Hypothalamus (tissue), 51 donors: ENCODE measurements at places on chromosomes 7 and 10.

- no peak for DNase-seq
Observed at GRCh38 chr10:37976880-37977203, 395 bp upstream of the ZNF25 start.

- no peak for DNase-seq
Observed at GRCh38 chr7:128163473-128163872, 77.6 kb upstream of the LEP start.

DNA sequence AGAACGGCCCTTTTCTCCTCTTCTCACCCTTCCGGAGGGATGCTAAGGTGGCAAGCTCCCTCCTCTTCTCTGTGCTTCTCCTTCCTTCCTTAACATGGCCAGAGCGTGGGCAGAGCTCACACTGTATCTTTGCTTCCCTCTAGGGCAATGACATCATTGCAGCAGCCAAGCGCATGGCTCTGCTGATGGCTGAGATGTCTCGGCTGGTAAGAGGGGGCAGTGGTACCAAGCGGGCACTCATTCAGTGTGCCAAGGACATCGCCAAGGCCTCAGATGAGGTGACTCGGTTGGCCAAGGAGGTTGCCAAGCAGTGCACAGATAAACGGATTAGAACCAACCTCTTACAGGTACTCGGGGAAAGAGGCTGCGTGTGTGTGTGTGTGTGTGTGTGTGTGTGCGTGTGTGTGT is 36.6 kb downstream of the AP3M1 start:
- DNase-seq, result peak; percentile 21

DNA sequence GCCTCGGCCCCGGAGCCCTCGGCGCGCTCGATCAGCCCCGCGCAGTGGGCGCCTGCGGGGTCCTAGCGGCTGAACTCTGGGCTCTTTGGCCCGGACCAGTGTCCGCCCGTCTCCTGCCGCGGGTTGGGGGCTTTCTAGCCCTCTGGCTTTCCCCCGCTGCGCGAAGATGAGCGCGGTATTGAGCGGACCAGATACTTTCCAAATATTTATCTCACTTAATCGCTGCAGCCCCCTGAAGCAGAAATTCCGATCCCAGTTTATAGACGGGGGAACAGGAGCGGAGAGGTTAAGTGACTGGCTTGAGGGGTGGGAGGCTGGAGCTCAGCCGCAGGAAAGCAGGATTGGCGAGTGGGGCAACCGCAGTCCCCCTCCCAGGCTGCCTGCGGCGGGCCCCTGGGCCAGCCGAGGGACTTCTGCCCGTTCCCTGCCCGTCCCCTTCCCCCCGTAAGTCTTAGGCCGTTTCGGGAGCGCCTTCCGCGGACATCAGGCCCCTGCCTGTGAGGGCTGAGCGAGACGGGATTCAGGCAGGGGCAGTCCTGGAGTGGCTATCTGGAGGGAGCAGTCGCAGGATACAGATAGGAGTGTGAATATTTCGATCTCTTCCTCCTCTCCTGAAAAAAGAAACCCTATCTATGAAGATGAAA is 565 bp downstream of the STRIP2 start:
- DNase-seq, result no peak

GRCh38 chr7:29565224-29565630 is 1.6 kb downstream of the PRR15 start:
- DNase-seq, result no peak

DNA sequence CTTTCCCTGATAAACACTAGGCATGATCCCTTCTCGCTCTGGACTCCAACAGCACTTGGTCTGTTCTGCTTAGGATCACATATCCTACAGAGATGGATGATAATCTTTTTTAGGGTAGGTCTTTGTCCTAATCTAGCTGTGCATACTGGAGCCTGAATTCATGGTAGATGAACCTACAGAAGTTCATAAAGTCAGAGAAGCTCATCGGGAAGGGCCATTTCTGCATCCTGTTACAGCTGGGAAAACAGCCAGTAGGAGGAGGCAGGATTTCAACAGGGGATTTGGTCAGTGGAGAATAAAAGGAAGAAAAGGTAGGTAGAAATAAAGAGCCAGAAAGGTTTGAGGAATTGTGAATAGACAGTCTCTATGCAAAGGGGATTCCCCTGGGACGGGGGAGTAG is 101.4 kb downstream of the ANK3 start:
- no peak for DNase-seq

- no peak for DNase-seq
Observed at GRCh38 chr10:81728692-81729091, 146.3 kb upstream of the NRG3 start.

GRCh38 chr7:22860784-22861482 is 38.3 kb upstream of the TOMM7 start:
- DNase-seq, result no peak

DNA sequence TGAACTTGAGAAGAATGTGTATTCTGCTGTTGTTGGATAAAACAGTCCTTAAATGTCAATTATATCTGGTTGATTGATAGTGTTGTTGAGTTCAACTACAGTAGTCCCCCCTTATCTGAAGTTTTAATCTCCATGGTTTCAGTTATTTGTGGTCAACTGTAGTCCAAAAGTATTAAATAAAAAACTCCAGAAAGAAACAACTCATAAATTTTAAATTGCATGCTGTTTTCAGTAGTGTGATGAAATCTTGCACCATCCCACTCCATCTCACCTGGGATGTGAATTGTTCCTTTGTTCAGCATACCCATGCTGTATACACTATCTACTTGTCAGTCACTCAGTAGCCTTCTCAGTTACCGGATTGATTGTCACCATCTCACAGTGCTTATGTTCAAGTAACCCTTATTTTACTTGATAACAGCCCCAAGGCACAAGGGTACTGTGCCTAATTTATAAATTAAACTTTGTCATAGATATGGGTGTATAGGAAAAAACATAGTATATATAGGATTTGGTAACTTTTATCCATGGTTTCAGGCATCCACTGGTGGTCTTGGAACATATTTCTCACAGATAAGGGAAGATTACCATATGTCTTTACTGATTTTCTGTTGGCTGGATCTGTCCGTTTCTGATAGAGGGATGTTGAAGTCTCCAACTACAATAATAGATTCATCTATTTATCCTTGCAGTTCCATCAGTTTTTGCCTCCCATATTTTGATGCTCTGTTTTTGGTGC is 57.1 kb downstream of the AOAH start:
- no peak for DNase-seq

- no peak for DNase-seq
Observed at GRCh38 chr7:111658546-111658945, 96.3 kb upstream of the IMMP2L start.

DNA sequence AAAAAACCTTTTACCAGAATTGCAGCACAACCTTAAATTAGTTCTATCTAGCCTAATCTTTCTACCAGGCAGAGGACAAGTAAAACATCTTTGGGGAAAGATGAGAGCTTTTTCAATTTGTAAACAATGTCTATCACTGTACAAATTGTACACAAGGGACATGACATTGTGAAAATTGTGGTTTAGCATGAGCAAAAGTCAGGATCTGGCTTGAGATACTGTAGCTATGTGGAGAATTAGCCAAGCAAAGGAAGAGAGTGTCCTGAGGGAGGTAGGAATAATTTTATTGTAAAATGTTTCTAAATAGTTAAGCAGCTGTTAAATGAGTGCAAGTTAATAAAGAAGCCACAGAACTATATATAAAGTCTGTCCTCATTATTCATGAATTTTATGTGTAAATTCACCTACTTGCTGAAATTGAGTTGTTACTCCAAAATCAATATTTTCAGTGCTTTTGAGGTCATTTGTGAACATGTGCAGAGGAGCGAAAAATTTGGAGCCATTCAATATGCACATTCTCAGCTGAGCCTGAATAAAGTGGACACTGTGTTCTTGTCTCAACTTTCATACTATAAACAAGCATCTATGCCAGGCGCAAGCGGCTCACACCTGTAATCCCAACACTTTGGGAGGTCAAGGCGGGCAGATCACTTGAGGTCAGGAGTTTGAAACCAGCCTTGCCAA is 42.8 kb upstream of the POM121L12 start:
- DNase-seq, result no peak

DNA sequence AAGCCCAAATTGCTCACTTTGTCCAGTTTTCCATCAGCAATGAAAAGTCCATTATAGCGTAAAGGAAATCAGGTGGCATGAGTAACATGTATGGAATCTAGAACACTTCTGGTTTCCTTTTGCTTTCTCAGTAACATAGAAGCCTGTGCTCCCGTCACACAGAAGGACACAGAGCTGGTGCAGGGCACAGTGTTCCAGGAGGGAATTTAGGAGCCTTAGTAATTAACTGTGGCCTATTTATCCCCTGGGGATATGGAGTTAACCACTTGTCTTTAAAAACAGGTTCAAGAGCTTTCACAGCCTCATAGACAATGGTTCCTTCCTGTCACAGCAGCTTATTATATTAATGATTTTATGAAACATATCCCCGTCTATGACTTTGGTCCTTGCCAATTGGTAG is 189.9 kb downstream of the NEBL start:
- no peak for DNase-seq

GRCh38 chr7:122691569-122692235 is 7.2 kb downstream of the RNF133 start:
- no peak for DNase-seq

- no peak for DNase-seq
Observed at GRCh38 chr10:1414893-1415292, 322.4 kb downstream of the ADARB2 start.

DNA sequence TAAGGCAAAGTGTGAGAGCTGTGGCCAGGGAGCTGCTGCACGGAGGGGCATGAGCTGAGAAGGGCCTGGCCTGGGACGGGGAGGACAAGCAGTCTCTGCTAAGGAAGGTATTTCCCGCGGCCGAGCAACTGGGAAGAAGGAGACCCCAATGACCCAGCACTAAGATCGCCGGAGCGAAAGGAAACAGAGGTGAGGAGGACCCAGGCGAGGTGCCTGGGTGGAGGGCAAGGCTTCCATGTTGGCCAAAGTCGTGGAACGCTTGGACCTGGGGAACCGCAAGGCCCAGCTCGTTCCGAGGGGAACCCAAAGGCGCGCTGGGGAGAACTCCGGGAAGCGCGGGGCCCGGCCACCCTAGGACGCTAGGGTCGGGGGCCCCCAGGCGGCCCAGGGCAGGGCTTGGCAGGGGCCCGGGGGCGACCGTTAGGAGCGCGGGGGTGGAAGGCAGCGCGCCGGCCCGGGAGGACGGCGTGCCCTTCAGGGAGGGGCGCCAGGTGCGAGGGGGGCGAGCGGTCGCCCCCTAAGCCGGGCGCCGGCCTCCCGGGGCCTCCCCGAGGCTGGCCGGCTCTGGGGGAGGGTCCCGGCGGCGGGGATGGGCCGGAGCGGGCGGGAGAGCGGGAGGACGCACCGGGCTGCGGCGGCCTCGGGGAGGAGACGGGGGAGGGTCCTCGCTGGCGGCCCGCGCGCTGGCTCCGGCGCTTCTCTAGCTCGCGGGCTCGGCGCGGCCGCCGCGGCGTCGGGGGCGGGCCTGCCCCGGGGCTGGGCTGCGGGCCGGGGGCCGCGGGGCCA is 545 bp downstream of the GIGYF1 start:
- no peak for DNase-seq

- no peak for DNase-seq
Observed at GRCh38 chr10:33248638-33249037, 85.8 kb downstream of the NRP1 start.

DNA sequence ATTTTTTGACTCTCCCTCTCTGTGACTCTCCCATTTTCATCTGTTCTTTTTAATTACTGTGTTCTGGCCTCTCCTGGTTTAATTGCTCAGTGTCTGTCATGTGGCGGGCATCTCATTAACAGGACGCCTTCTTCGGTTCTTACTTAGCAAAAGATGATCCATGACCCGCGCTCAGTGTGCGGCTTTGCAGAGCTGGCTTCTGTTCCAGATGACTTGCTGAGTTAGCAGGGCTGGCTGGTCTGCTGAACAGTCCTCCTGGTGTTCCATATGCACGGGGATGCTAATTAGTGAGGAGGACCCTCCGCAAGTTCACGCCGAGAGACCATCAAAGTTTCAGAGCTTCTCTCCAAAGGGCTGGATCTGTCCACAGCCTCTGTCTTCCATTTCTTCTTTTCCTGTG is 258.6 kb upstream of the MKI67 start:
- DNase-seq, result no peak

DNA sequence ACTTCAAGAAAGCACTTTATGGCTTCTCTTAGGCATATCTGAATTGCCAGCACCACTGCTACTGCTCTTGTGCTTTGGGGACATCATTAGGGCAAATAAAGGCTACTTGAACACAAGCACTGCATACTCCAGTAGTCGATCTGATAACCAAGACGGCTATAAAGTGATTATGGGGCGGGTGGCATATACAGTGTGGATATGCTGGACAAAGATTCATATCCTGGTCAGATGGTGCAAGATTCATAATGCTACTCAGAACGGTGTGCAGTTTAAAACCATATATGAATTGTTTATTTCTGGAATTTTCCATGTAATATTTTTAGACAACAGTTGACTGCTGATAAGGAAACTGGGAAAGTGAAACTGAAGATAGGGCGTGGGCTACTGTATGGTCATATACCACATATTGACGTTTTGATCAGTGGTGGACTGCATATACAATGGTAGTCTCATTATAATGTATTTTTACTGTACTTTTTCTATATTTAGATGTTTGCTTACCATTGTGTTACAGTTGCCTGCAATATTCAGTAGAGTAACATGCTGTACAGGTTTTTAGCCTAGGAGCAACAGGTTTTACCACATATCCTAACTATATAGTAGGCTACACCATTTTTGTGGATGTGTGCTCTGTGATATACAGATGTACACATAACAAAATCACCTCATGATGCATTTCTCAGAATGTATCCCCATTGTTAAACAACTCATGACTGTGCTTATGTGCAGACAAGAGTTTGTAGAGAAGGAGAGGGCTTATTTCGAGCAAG is 15.2 kb downstream of the ANLN start:
- no peak for DNase-seq

DNA sequence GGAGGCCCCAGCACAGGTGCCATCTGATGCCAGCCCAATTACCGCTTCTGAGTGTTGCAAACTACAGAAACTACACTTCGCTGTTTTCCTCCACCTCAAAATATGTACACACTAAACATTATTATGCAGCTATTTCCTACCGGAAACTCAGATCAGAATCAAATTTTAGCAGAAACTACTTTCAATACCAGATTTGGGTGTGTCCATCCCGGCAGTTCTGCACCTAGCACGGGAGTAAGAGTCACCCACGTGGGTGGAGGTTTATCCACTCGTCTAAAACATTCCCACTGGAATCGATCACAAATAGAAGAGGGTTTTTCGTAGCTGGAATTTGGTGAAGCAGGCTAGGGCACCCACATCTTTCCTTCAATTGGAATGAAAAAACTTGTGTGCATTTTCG is 214.4 kb upstream of the PRKCQ start:
- no peak for DNase-seq

- no peak for DNase-seq
Observed at GRCh38 chr10:33335801-33336581, 1.5 kb upstream of the NRP1 start.

GRCh38 chr7:1348096-1348822 is 111.0 kb downstream of the MICALL2 start:
- no peak for DNase-seq
